Right cardiac atrium (tissue), 5 donors: ENCODE measurements at places on chromosomes 5 and 9. TPM values are rescaled to one million over a fixed set of nuclear protein-coding genes. Genes with fewer than 3 reads are reported as not detected.

- no peak for DNase-seq
Observed at GRCh38 chr5:82176115-82176814, 101.9 kb downstream of the RPS23 start.

CSNK1A1 gene
- total RNA-seq = 236 TPM

DNA sequence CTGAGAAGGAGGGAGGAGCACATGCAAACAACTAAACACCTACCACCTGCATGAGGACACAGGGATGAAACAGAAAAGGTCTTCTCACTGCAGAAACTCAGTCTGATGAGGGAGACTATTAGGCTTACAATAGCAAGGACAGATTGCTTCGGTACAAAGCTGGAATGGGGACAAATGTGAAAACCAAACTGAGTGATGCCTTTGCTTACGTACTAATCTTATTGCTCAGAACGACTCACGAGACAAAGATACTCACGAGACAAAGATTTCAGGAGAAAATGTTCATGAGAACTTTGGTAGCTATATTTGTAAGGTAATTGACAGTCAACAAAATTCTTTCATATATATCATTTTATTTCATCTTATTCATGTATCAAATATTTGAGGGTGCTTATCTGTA, 71.9 kb upstream of the TAF1L start:
- no peak for DNase-seq

GFI1B gene
- 0.32 TPM for total RNA-seq

GRCh38 chr5:163504079-163504931, 1.1 kb upstream of the MAT2B start:
- DNase-seq = peak; percentile 52

- DNase-seq = no peak
Observed at GRCh38 chr5:40616781-40617180, 62.9 kb upstream of the PTGER4 start.

GRCh38 chr9:36082931-36083330, 46.2 kb downstream of the RECK start:
- DNase-seq = no peak

TRIM7 gene
- 3.8 TPM for total RNA-seq
